Bone marrow (tissue), 2 donors: ENCODE measurements at places on chromosomes 12 and 14.

- DNase-seq: no peak
These were observed 14.5 kb downstream of the SLC8B1 start for GRCh38 chr12:113320401-113320800.

GRCh38 chr12:102708108-102708507 lies 208.9 kb downstream of the PAH start:
- DNase-seq: no peak

GRCh38 chr12:24553259-24553658 lies 395.6 kb downstream of the BCAT1 start:
- DNase-seq: no peak

DNA sequence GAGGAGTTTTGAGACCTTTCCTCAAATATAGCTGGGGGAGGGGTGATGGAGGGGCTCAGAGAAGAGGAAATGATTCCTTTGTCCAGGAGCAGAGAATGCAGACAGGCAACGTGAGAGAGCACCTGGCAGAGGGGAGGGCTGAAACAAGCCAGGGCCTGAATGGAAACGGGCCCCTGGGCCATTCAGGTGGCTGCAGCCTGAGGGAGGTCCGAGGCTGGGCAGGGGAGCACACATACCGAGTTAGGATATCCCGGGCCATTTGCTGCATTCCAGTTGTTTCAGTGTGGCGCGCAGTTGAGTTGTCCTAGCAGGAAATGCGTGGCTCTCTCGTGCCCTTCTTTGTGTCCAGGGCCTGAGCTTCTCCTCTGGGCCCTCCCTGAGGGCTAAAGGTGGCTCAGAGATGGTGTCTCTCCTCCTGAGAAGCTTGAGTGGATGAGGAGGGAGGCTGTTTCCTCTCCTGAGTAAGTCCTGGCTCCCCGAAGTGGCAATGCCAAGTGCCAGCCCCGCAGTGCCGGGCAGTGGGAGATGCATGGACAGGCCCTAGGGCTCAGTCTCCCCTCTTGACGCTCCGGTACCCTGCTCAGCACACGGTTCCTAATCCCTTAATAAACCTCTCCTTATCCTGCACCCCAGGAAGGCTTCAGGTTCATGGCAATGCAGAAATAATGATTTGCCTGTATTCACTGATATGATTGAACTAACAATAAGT lies 85.5 kb upstream of the VRK1 start:
- no peak for DNase-seq

DNA sequence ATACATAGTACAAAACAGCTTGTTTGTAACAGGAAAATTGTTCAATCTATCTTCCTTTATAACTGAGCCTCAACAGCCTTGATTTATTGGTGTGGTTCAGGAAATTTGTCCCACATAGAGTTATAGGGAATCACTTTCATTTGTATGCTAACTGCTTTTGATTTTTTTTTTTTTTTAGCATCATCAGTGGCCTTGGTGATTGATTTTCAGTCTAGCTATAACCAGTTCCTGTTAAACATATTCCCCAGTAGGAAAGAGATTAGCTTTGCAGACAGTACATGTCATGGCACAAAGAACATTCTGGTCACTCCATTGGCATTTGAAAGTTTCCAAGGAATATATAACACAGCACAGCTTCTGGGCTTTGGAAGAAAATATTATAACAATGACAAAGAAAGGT lies 337.3 kb upstream of the TMPO start:
- no peak for DNase-seq
